ENCODE measurements at places on chromosomes 7 and 10.

- DNase-seq = no peak
These were observed 10.6 kb upstream of the ADAM12 start for GRCh38 chr10:126398924-126399323.

- no peak for DNase-seq
These were observed 291.1 kb downstream of the GRID1 start for GRCh38 chr10:86075512-86075911.

- DNase-seq = no peak
These were observed 127.3 kb downstream of the LHPP start for GRCh38 chr10:124588736-124589490.

DNA sequence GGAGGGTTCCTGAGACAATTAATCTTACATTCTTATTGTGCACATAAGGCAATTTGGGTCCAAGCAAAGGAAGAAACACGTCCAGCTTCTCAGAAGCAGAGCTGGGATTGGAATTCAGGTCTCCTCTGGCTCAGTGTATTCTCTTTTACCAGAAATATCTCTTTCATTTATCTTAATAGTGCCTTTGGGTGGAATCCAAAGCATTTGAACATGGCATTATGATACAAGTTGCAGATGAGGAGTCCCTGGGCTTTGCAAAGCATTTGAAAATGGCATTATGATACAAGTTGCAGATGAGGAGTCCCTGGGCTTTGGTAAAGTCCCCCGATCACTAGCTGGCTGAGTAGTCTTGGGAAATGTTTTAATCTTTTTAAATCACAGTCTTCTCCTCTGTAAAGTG, 30.0 kb upstream of the PTN start:
- DNase-seq = no peak

- DNase-seq = no peak
These were observed 1280.1 kb downstream of the TYW1 start for GRCh38 chr7:68276725-68277124.

- DNase-seq = no peak
These were observed 259.7 kb downstream of the EXOC4 start for GRCh38 chr7:133512560-133512959.

DNA sequence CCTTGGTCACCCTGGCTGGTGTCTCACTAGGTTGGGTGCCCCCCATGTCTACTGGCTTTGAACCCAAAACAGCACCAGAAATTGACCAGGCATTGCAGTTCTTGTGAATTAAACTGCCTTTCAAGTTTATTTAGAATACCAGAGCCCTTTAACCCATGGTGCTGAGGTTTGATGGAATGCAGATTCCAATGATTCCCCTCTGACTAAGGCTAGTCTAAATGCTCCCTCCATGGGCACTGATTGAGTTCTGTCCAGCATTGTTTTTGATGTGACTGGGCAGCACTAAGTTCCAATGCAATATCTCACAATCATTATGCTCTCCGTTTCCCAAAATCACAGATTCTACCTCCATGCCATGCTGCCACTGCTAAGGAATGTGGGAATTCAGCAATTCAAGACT, 1047.4 kb upstream of the LRRN3 start:
- no peak for DNase-seq

DNA sequence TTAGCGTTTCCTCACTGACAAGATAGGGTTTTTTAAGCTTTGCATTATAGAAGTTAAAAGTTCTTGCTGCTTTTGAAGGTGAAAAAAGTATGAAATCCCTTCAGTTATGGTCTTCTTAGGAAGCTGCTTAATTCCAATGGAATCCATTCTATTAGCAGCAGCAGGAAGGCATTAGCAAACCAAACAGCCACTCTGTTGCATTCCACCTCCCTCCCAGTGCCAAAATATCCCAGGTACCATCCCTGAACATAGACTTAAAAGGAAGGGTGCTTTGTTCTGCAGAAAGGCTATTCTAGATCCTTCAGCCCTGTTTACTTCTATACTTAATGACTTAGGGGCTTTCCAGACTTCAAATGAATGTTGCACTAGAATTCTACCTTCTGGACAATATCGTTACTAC, 23.8 kb downstream of the ENO4 start:
- no peak for DNase-seq

DNA sequence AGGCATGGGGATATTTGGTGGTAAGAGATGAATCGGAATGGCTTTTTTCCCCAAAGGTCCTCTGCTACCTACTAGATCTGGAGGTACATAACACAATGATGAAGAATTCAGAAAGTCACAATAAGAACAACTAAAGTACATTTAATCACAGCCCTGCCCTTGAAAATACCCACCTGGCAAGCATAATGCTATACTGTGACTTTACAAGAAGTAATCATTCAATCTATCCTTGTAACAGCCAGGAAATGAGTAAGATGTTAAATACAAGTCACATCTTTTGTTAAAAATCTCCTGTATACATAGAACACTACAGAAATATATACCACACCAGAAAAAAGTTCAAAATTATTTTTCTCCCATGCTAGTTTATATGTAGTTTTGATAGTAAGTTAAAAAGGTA, 108.3 kb upstream of the ABCB5 start:
- no peak for DNase-seq

- no peak for DNase-seq
These were observed at the start of gene GPR85 for GRCh38 chr7:113086431-113086888. Gene GPR85, minus strand, starts transcription at chr7:113086827. Its CDS starts 2,106 bp downstream, at chr7:113084721.

DNA sequence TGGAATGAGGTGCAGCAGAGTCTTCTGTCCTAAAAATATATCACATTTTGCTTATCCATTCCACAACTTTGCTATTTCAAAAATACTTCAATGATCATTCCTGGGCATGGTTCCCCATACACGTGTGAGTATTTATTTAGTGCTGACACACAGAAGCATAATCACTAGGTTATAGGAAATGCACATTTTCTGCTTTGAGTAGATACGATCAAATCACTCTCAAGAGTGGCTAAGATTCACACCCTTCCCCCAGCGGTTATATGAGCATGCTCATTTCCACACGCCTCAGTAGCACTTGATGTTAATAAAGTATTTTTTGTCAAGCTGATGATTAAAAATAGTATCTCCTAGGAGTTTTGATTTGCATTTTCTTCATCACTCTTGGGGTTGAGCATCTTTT, 93.5 kb upstream of the LRRC4 start:
- no peak for DNase-seq

- no peak for DNase-seq
These were observed 17.1 kb downstream of the VOPP1 start for GRCh38 chr7:55555160-55555559.

- DNase-seq = no peak
These were observed 42.3 kb downstream of the IKZF1 start for GRCh38 chr7:50346545-50347497.

DNA sequence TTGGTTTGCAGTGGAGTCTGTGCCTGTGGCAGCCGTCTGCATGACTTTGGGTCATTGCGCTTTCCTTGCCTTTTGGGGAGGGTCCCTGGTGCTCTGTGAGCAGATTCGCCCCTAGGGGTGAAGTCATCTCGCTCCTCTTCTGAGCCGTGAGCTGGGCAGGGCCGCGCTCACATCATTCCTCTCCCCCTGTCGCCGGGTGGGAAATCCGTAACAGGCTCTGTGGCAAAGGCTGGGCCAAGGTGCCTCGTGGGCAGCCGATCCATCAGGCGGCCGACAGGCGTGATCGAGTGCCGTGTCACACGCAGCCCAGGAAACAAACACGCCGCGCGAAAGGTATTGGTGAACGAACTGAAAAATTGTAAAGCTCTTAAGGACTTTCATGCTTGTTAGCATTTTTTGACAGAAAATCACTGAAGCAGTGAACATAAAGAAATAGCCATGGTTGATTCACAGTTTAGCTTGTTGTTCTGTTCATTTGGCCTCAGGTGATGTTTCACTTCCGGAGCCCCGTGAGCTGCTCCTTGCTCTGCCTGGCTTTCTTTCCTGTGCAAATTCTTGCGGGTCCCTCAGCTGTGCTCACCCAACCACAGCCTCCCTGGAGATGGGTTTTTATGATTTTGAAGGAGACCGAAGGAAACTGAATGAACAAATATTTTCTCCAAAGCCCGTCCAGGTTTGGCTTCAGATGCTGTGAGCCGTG, 122.1 kb downstream of the NKX6-2 start:
- DNase-seq = no peak

DNA sequence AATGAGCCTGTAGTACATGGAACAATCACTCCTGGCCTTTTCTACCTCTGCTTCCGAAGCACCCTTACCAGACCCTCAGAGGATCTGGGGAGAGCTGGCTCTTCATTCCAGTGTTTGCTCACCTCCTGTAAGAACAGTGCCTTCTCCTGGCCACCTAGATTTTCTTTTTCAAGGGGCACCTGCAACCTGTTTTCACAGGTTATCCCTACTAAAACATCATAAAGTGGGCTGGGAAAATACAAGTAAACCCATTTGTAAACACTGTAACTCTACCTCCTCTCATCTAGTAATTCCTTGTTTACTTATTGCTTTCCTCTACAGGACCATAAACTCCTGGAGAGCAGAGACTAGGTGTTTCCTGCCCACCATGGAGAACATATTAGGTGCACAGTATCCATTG, 1.1 kb downstream of the PIK3AP1 start:
- DNase-seq = no peak

GRCh38 chr10:125782054-125782453, 6.4 kb upstream of the MMP21 start:
- DNase-seq = no peak

- no peak for DNase-seq
These were observed 17.9 kb upstream of the HMX3 start for GRCh38 chr10:123117644-123118417.

GRCh38 chr7:48058990-48059389, 23.6 kb downstream of the C7orf57 start:
- no peak for DNase-seq

DNA sequence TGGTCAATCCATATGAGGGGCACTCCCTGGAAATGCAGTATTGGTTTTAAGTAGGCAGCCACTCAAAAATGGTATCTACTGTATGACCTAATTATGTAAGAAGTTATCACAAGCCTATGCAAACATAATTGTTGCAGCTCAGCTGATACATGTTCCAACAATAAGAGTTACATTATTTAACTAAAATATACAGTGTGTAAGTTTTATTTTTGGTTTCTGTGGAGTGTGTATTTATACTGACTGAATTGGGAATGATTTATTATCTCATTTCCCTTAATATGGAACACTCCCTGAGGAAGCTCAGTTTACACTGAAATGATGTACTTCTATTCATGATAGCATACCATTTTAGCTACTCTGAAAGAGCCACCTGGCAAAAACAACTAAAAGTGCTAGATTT, 2.6 kb upstream of the ING3 start:
- DNase-seq = no peak

GRCh38 chr10:57262892-57263291, 901.8 kb upstream of the ZWINT start:
- no peak for DNase-seq

GRCh38 chr7:105840981-105841749, 35.2 kb downstream of the ATXN7L1 start:
- no peak for DNase-seq

- no peak for DNase-seq
These were observed 55.3 kb upstream of the GRB10 start for GRCh38 chr7:50837965-50838364.

DNA sequence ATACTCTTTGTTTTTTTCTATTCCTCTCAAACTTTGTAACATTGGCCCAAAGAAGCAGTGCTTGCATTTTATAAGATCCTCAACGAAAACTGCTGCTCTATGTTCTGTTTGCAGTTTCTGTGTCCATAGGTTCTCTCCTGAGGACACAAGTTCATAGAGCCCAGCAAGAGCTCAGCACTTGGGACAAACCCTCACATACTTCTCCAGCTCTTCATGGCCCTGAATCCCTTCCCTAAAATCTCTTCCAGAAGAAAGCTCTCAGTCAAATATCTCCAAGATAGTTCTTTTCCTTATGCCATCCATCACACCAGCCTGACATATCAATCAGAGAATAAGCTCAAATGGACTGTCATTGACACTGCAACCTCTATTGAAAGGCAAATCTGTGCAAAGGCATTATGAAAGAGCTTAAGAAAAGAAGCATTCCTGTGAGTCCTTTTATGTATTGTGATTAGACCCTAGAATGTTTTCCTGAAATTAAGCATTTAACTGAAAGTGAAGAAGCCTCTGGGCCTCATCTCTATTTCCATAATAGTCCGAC, 405.5 kb downstream of the ANKRD7 start:
- DNase-seq = no peak

- no peak for DNase-seq
These were observed 664.9 kb downstream of the CNTNAP2 start for GRCh38 chr7:146781352-146782116.

DNA sequence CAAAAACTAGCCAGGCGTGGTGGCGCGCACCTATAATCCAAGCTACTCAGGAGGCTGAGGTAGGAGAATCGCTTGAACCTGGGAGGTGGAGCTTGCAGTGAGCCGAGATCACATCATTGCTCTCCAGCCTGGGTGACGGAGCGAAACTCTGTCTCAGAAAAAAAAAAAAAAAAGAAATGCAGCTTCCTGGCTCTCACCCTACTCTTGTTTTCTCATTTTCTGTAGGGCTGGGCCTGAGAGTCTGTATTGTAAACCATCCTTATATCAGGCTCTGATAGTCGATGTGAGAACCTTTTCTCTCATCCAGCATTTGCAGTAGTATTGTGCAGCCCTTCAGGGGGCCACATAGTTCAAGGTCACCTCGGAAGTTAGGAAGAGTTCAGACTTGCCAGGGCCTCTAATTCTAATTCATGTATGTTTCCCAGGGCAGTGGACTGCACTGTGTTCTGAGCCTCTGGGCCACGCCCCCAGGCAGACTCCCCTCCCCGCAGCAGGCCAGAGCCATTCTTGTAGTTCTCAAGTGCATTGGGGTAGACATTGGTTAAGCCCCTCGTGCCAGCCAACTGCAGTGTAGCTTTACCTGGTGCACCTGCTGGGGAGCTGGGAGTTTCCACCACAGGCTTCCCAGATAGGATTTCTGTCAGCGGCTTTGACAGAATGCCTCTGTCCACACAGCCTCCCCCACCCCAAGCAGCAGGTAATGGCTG, 38.3 kb upstream of the PDCD4 start:
- no peak for DNase-seq

GRCh38 chr7:101739775-101740398, 77.5 kb upstream of the CUX1 start:
- no peak for DNase-seq

DNA sequence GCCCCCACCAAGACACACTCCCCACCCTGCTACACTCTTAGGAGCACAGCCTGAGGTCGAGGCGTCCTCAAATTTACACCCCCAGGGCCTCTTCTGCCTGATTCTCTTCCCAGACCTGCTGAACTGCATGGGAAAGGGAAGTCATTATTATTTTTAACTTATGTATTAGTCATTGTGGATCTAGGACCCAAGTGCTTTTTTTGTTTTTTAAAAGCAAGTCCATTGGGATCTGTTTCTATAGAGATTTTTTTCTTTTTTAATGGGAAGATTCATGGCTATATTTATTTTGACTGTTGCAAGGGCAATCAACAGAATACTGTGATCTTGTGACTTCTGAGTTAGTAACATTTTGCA, 203.8 kb downstream of the ZMYND11 start:
- DNase-seq = no peak

- no peak for DNase-seq
These were observed 739 bp upstream of the CCDC186 start for GRCh38 chr10:114174695-114175188.
